ENCODE measurements at places on chromosomes 16 and 17. TPM values are rescaled to one million over a fixed set of nuclear protein-coding genes. Genes with fewer than 3 reads are reported as not detected.

Gene WFDC1
- 5.0 TPM for total RNA-seq

Gene KRTAP9-8
- total RNA-seq = not detected

Gene SDR42E1
- total RNA-seq = 0.28 TPM

DNA sequence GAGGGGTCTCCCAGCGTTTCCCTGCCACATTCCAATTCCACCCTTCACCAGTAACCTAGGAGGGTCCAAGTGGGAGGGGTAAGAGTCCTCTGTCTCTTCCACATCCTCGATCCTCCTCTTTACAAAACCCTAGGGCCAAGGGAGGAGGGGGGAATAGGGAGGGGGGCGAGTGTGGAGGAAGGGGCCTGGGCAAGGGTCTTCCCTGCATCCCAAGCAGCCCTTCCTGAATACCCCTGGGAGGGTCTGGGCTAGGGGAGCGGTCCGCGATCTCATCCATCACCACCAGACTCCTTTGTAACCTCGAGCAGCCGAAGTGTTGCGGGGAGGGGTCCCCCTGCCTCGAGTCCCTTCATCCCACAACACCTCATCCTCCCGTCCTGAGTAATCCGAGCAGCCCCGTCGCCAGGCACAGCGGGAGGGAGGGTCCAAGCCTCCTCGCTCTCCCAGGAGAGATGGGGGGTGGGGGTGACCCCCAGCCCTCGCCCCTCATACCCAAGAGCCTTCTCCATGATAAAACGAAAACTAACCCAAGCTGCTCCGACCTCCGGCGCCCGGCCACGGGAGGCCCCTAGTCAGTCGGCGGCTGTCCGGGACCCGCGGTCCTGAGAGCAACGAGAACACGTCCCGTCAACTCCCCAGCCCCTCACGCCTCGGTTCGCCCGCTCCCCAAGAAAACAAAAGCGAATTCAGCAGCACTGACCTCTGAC lies 502 bp downstream of the SMPD3 start:
- peaks cover 10% of the 10 kb centered on the region for H3K27me3 ChIP-seq
- H3K4me1 ChIP-seq = peaks cover 7% of the 10 kb centered on the region
- no peaks in the 10 kb centered on the region for H3K36me3 ChIP-seq
- H3K27ac ChIP-seq = no peak overlapping the region

DNA sequence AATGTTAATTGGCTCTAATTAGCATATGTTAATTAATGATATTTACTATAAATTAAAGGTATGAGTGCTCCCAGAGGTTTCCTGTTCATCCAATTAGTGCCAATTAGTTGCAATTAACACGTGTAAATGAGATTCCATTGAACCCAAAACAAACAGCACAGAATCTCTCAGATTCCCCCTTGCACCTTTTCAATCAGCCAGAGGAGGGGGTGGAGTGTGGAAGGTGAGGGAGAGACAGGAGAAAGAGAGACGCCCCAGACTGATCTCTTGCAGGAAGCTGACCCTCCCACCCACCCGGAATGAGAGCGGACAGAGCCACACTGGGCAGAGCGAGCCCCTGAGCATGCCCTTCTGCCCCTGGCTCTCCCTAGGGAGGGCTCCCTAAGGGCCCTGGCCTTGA lies 24.1 kb upstream of the LHX1 start:
- no peak overlapping the region for H3K27ac ChIP-seq
- no peak overlapping the region for H3K4me3 ChIP-seq
- no peaks in the 10 kb centered on the region for H3K4me1 ChIP-seq

DNA sequence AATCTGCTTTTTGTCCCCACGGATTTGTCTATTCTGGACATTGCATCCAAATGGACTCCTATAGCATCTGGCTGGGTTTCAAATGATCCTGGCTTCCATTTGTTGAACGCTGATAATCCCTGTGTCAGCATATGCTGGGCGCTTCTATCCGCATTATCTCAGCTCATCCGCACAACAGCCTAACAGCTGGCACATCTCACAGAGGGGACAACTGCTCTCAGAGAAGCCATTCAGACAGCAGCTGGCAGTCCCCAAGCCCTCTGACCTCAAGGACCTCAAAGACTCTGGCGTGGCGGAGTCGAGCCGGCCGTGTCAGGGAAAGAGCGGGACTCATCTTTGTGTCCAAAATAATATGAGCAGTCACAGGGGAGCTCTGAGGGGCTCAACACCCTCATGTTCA lies 82.3 kb downstream of the NT5M start:
- DNase-seq = no peak
- H3K4me1 ChIP-seq = no peaks in the 10 kb centered on the region
- no peak overlapping the region for H3K4me3 ChIP-seq
- H3K27ac ChIP-seq = no peak overlapping the region
- H3K27me3 ChIP-seq = peaks cover 45% of the 10 kb centered on the region
- no peaks in the 10 kb centered on the region for H3K36me3 ChIP-seq

DNA sequence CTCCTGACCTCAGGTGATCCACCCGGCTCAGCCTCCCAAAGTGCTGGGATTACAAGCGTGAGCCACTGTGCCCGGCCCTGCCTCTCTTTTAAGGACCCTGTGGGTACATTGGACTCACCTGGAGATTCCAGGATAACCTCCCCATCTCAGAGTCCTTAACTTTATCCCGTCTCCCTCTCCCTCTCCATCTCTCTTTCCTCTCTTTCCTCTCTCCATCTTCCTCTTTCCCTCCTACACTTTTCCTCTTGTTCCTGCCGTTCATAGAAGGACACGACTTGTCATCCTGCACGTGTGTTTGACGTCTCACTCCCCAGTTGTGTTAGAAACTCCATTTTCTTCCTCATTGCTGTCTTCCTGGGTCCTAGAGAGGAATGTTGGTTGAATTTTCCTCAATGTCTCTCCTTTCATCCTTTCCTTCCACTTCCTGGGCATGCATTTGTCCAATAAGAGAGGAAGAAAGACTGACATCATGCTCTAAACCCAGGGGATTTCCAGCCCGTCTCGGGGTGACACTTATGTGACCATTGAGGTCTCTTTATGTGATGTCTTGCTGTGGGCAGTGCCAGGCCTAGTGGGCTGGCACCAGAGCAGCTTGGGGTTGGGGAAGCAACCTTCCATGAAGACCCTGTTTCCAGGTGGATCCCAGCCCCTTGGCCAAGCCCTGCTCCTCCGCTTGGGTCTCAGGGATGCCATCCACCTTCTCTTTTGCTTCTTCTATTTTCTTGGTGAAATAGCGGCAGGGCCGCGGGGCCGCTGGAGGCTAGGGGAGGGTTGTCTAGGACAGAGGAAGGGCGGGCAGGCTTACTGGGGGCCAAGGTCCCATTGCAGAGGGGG lies 39.8 kb upstream of the IRF8 start:
- no peak overlapping the region for H3K27ac ChIP-seq
- H3K27me3 ChIP-seq = peaks cover 43% of the 10 kb centered on the region
- no peak for DNase-seq
- H3K36me3 ChIP-seq = no peaks in the 10 kb centered on the region
- no peaks in the 10 kb centered on the region for H3K4me1 ChIP-seq
- no peak overlapping the region for H3K4me3 ChIP-seq

GRCh38 chr16:31385680-31386079 lies 7.5 kb upstream of the ITGAD start:
- no peak overlapping the region for H3K4me3 ChIP-seq
- no peak overlapping the region for H3K27ac ChIP-seq
- no peak for DNase-seq

DNA sequence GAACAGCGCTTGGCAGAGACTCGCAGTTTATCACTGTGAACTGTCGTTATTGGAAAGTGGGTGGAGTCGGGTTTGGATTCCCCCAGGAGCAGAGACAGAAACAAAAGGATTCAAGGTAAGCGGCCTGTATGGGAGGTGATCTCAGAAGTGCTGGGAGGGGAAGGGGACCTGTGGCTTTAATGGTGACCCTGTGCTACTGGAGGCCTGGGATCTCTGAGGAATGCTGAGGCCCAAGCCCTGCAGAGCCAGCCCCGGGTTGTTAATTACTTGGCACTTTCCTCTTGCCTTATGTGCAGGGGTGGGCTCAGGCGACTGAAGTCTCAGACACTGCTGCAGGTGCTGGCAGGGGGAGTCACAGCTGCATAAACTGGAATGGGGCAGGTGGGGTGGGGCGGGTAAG lies 27.4 kb downstream of the IRF8 start:
- no peak overlapping the region for H3K4me3 ChIP-seq
- no peaks in the 10 kb centered on the region for H3K36me3 ChIP-seq
- H3K4me1 ChIP-seq = peaks cover 7% of the 10 kb centered on the region
- H3K27me3 ChIP-seq = peaks cover 57% of the 10 kb centered on the region
- DNase-seq = no peak

- peaks cover 7% of the 10 kb centered on the region for H3K36me3 ChIP-seq
- no peaks in the 10 kb centered on the region for H3K27me3 ChIP-seq
- 0 out of 2 replicates have a peak overlapping the region, but pooled peaks have one; percentile 20 for H3K4me3 ChIP-seq
- DNase-seq = no peak
These were observed 2.0 kb downstream of the KLHL11 start for GRCh38 chr17:41863074-41863848.

DNA sequence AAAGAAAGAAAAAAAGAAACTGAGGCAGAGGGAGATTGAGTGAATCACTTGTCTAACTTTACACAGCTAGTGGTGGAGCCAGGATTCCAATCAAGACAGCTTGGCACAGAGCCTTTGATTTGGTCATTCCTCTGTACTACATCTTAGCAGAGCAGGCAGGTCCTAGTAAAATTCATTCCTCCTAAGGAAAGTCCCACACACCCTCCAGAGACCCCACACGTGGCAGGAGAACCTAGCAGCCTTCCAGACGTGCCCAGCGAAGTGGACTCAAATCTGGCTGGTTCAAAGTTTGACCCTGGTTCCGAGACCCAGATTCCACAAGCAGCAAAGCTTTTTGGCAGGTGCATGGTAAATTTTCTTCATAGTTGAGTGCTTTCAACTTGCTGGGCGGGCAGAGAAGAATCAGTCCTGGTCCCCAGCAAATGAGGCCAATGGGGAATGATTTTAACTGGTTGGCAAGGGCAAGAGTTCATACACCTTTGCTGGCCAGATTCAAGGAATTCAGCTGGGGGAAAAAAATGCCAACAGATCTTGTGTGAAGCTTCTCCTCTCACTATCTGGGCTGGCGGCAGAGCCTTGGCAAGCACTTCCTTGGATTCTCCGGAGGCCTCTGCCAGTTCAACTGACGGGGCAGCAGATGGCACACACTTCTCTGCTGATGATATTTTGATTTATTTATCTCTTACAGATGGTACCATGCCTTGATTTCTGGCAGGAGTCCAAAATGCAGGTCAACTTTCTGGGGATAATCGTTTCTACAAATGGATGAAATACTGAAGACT lies 82.4 kb downstream of the GSG1L start:
- no peaks in the 10 kb centered on the region for H3K36me3 ChIP-seq
- DNase-seq = no peak
- H3K4me1 ChIP-seq = no peaks in the 10 kb centered on the region
- no peak overlapping the region for H3K4me3 ChIP-seq
- H3K27me3 ChIP-seq = no peaks in the 10 kb centered on the region

DNA sequence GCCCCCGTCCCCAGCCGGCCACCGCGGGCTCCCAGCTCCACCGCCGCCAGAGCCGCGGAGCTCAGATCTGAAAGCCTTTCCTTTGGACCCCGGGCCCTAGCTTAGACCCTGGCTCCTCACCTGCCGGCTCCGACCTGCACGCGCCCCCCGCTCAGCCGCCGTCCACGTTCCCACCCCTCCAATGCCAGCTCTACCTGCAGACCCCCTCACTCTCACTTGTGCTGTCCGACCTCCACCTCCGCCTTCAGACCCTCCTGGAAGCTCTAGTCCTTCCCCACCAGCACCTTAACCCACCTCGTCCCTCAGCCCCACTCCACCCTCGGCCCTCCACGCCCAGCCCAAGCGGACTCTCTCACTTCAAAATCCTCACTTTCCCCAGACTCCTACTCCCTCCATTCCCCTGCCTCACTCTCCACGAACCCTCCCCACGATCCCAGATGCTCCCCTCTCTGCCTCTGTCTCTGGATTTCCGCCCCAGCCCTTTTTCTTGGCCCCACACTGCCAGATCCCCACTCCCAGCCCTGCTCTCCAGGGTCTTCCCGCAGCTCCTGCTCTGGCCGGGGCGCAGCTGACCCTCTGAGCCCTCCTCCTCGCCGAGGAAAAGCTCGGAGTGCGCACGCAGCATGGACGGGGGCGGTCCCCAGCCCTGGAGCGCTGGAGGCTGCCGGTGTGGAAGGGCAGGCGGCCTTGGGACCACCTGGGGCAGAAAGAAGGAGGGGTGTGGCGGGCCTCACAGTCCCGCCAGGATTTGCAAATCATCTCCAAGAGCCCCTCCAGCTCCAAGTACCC lies at the start of gene TMEM114:
TMEM114 (minus strand) TSS at position 612 of the 789 bp plus-strand sequence. CDS start 673 bp downstream, outside the sequence.
- peaks cover 32% of the 10 kb centered on the region for H3K27me3 ChIP-seq
- no peak for DNase-seq
- no peak within 1 kb of the TSS for H3K27ac ChIP-seq
- no peaks in the 10 kb centered on the region for H3K36me3 ChIP-seq

DNA sequence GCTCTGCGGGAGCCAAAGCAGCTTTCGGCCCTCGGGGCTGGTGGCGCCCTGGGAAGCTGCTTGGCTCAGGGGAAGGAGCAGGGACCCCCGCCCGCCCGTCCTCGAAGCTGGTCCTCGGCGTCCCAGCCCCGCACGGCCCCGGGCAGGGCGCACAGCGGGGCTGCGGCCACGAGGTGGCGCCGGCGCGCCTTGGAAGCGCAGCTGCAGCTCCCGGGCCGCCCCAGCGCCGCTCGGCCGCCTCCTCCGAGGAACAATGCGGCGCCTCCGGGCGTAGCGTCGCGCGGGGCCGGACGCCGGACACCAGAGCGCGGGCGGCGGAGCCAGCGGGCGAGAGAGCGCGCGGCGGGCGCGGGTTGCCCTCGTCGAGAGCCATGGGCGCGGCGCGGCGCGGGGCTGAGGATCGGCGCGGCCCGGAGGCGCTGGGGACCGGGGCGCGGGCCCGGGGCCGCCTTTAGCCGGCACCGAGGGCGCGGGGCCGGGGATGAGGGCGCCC lies at the start of gene MGAT5B:
MGAT5B (plus strand) TSS at position 229 of the 493 bp plus-strand sequence. CDS start 626 bp downstream, outside the sequence.
- H3K27me3 ChIP-seq = peaks cover 16% of the 10 kb centered on the region
- no peak within 1 kb of the TSS for H3K27ac ChIP-seq
- H3K4me1 ChIP-seq = peaks cover 26% of the 10 kb centered on the region
- no peaks in the 10 kb centered on the region for H3K36me3 ChIP-seq
- H3K4me3 ChIP-seq = peak within 1 kb of the TSS; percentile 41

- no peaks in the 10 kb centered on the region for H3K4me1 ChIP-seq
- H3K27ac ChIP-seq = no peak overlapping the region
- DNase-seq = no peak
- H3K27me3 ChIP-seq = peaks cover 45% of the 10 kb centered on the region
- H3K4me3 ChIP-seq = no peak overlapping the region
These were observed 148.8 kb downstream of the ENGASE start for GRCh38 chr17:79223471-79223870.

DNA sequence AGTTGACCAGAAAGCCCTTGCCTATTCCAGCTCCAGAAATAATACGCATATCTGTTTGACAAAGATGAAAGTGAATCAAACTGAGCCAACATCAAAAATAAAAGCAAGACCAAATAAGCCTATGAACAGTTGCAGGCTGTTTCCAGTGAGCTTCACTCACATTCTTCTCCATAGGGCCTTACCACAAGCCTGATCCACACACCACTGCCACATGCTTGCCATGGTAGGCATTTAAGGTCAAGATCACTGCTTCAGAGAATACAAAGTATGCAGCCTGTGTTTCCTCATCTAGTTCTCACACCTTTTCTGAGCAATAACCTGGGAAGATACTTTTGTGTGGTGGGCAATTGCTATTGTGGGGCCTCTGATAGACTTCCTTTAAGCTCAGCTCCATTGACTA lies 1060.2 kb downstream of the CDH11 start:
- no peaks in the 10 kb centered on the region for H3K27me3 ChIP-seq
- DNase-seq = no peak
- H3K4me3 ChIP-seq = no peak overlapping the region
- H3K36me3 ChIP-seq = no peaks in the 10 kb centered on the region
- no peak overlapping the region for H3K27ac ChIP-seq
- H3K4me1 ChIP-seq = no peaks in the 10 kb centered on the region

- no peak overlapping the region for H3K4me3 ChIP-seq
- H3K36me3 ChIP-seq = no peaks in the 10 kb centered on the region
- H3K27me3 ChIP-seq = peaks cover 16% of the 10 kb centered on the region
- H3K4me1 ChIP-seq = no peaks in the 10 kb centered on the region
- H3K27ac ChIP-seq = no peak overlapping the region
These were observed 34.3 kb upstream of the PRSS54 start for GRCh38 chr16:58329135-58329534.

Data from IMR-90 (cell line).